ENCODE measurements at places on chromosomes 4 and X. TPM values are rescaled to one million over a fixed set of nuclear protein-coding genes. Genes with fewer than 3 reads are reported as not detected.

HMX1 gene
- total RNA-seq = not detected

DNA sequence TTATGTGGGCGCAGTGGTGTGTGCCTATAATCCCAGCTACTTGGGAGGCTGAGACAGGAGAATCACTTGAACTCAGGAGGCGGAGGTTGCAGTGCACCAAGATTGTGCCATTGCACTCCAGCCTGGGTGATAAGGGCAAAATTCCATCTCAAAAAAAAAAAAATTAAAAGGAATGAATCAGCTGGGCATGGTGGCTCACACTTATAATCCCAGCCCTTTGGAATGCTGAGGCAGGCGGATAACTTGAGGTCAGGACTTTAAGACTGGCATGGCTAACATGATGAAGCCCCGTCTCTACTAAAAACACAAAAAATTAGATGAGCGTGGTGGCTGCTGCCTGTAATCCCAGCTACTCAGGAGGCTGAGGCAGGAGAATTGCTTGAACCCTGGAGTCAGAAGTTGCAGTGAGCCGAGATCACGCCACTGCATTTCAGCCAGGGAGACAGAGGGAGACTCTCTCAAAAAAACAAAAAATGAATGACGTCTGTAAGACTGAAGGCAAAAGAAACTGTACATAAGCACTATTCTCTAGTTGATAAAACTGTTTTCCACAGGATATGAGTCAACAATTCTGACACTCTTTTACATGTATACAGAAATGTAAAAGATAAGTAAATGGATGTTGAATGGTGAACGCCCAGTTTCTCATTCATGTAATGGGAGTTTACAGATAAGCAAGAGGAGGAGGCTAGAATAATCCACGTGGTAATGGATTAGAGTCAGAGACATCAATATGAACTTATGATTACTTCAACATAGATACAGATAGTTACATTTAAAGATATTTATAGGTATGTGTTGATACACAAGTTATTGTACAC lies 22.2 kb downstream of the CENPC start:
- peak; percentile 9 for DNase-seq

- DNase-seq = no peak
Measured at GRCh38 chrX:11755724-11756123, 2.3 kb upstream of the MSL3 start.

DNA sequence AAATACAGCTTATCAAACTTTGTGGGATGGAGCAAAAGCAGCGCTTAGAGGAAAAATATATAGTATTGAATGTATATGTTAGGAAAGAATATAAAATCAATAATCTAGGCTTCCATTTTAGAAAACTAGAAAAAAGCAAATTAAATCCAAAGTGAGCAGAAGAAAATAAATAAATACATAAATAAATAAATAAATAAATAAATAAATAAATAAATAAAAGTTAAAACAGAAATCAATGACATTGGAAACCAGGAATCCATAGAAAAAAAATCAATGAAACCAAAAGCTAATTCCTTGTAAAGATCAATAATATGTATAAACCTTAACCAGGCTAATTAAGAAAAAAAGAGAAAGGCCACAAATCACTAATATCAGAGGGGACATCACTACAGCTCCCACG lies 141.8 kb upstream of the C1QTNF7 start:
- DNase-seq = no peak

- DNase-seq = peak; percentile 1
Measured at GRCh38 chrX:78747971-78748370, 451 bp downstream of the LPAR4 start.

- no peak for DNase-seq
Measured at GRCh38 chrX:125096469-125096868, 223.2 kb upstream of the TEX13C start.

GRCh38 chr4:949656-950055 lies 17.4 kb downstream of the TMEM175 start:
- no peak for DNase-seq

All from LHCN-M2 (cell line).